Tibial nerve (tissue), 4 donors: ENCODE measurements at places on chromosomes 2 and 18. TPM values are rescaled to one million over a fixed set of nuclear protein-coding genes. Genes with fewer than 3 reads are reported as not detected.
A peak's percentile ranks its signal among the peaks of the same experiment; 100 is the strongest.

DNA sequence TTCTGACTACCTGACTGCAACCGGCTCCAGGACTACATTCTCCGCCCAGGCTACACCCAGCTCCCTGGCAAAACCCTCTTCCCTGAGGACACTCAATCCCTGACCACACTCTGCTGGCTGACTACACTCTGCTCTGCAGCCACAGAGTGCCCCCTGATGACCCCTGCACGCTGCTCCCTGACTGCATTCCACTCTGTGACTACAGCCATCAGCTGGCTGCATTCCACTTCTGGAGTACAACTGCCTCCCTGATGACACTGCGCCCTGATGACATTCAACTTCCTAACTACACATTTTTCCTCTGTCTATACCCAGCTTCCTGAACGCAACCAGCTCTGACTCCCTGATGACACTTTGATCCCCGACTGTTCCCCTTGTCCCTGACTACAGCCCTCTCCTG is 71.3 kb upstream of the NRXN1 start:
- peaks cover 17% of the 10 kb centered on the region for H3K4me1 ChIP-seq
- no peak overlapping the region for H3K4me3 ChIP-seq
- no peaks in the 10 kb centered on the region for H3K27me3 ChIP-seq
- H3K27ac ChIP-seq, result no peak overlapping the region
- DNase-seq, result no peak
- H3K36me3 ChIP-seq, result no peaks in the 10 kb centered on the region

DNA sequence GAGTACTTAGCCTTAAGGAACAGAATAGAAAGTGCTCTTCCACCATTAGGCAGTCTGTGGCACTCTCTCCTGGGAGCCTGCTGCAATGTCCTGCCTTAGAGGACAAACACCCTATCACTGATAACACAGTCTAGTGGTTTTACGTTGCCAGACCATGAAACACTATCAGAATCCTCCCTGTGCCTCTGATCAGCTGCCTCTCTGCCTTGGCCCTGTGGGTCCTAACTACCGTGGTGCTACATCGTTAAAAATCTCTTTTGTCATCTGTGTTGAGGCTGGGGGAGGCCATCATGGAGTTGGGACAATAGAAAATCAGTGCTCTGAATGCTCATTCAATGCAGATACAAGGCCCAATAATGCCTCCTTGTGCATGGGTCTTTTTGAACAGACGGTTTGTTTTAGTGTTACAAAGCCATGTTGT is 11.9 kb upstream of the APCDD1 start:
- H3K4me1 ChIP-seq, result no peaks in the 10 kb centered on the region
- no peak overlapping the region for H3K4me3 ChIP-seq
- H3K36me3 ChIP-seq, result no peaks in the 10 kb centered on the region
- DNase-seq, result no peak
- peak overlapping the region; percentile 38 for H3K27ac ChIP-seq
- no peaks in the 10 kb centered on the region for H3K27me3 ChIP-seq

DNA sequence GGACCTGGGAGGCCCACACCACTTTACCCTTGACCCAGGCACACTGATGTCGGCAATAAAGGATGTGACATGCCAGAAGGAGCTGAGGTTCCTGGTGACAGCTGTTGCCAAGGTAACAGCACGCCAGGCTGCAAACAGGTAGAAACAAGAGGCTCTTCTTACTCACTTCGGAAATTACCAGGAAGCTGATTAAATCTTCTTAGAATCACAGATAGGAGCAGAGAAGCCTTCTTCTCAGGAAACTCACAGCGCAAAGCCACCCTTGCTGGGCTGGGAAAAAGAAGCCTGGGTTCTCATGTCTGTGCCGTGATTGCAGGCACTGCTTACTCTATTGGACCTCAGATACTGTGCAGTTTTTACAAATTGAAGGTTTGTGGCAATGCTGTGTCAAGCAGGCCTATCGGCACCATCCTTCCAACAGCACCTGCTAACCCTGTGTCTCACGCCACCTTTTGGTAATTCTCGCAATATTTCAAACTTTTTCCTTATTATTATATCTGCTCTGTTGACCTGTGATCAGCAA is 61.0 kb upstream of the TAF1B start:
- H3K27ac ChIP-seq, result no peak overlapping the region
- no peaks in the 10 kb centered on the region for H3K36me3 ChIP-seq
- H3K27me3 ChIP-seq, result no peaks in the 10 kb centered on the region
- H3K4me3 ChIP-seq, result no peak overlapping the region
- DNase-seq, result no peak
- H3K4me1 ChIP-seq, result no peaks in the 10 kb centered on the region

DNA sequence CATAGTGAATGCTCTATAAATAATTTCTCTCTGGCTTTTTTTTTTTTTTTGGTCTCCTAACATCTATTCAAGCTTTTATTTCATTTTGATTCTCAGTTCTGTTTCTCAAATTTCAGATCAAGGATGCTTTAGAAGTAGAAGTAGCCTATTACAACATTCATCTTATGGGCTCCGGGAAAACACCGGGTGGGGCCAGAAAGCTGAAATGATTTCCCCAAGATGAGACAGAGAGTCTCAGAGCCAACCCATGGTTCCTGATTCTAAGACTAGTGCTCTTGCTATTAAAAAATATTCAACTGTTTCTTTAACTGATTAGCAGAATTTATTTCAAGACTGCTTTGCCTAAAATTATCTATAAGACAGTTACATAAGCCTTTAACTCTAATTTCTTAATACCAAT is 147.2 kb upstream of the CCDC68 start:
- no peaks in the 10 kb centered on the region for H3K4me1 ChIP-seq
- no peak for DNase-seq
- H3K27ac ChIP-seq, result no peak overlapping the region

DNA sequence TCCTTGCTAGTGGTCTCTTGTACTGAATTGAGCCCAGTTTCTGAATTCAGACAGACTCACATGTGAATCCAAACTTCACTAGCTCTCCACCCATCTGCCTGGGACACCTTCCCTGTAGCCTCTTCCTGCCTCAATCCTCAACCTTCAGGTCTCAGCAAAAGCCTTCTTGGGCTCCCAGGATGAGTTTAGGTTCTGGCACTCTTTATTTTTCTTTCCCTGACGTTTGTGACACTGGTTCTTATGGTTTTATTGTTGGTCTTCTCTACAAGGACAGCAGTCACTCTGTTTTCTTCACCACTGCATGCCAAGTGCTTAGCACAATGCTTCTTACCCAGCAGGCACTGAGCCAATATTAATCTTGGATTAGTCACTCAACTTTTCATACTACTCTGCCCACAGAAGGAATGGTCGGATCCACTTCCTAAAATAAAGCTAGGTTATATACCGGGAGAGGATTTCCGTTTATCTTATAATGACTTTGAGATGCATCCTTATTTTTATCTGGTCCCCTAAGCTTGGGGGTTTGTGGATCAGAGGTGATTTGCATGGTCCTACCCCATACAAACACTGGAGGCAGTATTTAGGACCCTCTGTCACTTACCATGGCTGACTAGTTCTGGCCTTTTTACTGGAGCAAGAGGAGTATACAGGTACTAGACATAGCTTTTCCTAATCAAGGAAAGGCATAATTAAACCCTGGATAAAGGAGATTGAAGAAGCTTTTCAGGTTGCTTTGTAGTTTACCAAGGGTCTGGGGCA is 186.3 kb downstream of the MYCN start:
- H3K4me3 ChIP-seq, result no peak overlapping the region
- no peak for DNase-seq
- H3K36me3 ChIP-seq, result no peaks in the 10 kb centered on the region
- H3K27me3 ChIP-seq, result no peaks in the 10 kb centered on the region
- H3K4me1 ChIP-seq, result no peaks in the 10 kb centered on the region
- H3K27ac ChIP-seq, result no peak overlapping the region

Gene AQP12B
- total RNA-seq, result not detected

Gene CDH2
- total RNA-seq, result 3.9 TPM

Gene FBXO11
- total RNA-seq, result 72.0 TPM
